ENCODE measurements at places on chromosomes 3 and 15. TPM values are rescaled to one million over a fixed set of nuclear protein-coding genes. Genes with fewer than 3 reads are reported as not detected.

The NIPA2 gene
- 59.4 TPM for total RNA-seq

GRCh38 chr3:129018751-129019150 lies 17.6 kb downstream of the EFCC1 start:
- DNase-seq = no peak
- H3K27me3 ChIP-seq = peaks cover under 1% of the 10 kb centered on the region
- no peak overlapping the region for H3K4me3 ChIP-seq
- no peaks in the 10 kb centered on the region for H3K36me3 ChIP-seq
- H3K27ac ChIP-seq = no peak overlapping the region

The CLSTN2 gene
- total RNA-seq = 15.5 TPM

GRCh38 chr15:36130641-36131310 lies 448.6 kb upstream of the CDIN1 start:
- H3K4me3 ChIP-seq = no peak overlapping the region
- no peaks in the 10 kb centered on the region for H3K36me3 ChIP-seq
- no peak for DNase-seq
- peaks cover 10% of the 10 kb centered on the region for H3K4me1 ChIP-seq
- H3K27me3 ChIP-seq = no peaks in the 10 kb centered on the region

DNA sequence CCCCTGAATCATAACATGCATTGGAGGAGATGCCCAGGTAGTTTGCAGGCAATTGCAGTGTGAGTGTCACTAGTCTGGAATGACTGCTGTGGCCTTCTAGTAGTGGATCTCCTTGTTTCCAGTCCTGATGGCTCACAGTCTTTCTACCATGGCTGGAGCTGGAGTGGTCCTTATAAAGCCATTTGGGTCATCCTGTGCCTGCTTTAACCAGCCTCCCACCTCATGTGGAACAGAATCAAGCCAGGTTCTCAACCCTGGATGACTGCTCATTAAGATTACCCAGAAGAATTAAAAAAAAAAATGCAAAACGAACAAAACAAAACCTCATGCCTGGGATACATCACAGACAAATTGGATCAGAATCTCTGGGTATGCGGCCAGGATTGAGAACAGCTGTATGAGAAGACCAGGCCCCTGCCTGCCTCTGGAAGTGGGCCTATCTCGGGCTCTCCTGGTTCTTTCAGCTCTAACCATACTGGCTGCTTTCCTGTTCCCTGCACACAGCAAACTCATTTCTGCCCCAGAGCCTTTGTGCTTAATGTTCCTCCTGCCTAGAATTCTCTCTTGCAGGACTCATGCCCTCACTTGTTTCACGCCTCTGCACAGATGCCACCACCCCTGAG lies 96.4 kb downstream of the ITPR1 start:
- no peaks in the 10 kb centered on the region for H3K36me3 ChIP-seq
- no peak for DNase-seq
- H3K27me3 ChIP-seq = no peaks in the 10 kb centered on the region
- no peak overlapping the region for H3K27ac ChIP-seq

DNA sequence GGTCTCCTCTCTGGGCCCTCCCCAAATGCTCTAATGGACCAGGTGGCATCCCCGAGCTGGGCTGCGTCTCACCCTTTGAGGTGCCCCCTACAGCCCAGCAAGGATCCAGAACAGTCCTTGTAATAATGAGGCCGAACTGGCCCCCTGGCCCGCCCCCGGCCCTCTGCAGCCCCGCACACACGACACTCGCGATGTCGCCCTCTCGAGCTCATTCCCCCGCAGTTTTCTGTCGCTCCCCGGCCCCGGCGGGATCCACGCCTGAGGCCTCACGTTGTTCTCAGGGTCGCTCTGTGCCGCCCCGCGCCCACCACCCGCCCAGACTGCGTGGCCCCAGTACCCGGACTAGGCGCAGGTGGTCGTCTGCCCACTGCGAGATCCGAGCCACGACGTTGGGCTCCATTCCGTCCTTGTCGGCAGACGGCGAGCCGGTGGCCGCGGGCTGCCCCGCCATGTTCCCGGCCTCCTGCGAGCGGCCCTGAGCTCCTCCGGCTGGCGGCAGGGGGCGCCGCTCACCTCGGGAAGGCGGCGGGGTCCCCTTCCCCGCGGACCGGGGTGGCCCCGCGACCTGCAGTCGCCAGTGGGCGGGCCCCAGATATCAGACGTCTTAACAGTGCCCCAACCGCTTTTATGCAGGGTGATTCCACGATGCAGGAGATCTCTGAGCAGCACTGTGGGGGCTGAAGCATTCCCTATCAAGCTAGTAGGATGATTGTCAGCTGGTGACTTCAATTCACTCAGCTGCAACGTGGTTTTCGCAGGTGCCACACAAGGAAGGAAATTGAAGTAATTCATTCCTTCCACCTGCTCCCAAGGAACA lies at the start of gene C3orf33:
Gene C3orf33 (minus strand): TSS at position 477 of the 817 bp plus-strand sequence. CDS start 26 bp downstream, at position 451.
- H3K27me3 ChIP-seq = no peaks in the 10 kb centered on the region
- H3K36me3 ChIP-seq = peaks cover 11% of the 10 kb centered on the region
- DNase-seq = peak; percentile 83
- H3K27ac ChIP-seq = peak within 1 kb of the TSS; percentile 81
- H3K4me3 ChIP-seq = peak within 1 kb of the TSS; percentile 90
- H3K4me1 ChIP-seq = no peaks in the 10 kb centered on the region

DNA sequence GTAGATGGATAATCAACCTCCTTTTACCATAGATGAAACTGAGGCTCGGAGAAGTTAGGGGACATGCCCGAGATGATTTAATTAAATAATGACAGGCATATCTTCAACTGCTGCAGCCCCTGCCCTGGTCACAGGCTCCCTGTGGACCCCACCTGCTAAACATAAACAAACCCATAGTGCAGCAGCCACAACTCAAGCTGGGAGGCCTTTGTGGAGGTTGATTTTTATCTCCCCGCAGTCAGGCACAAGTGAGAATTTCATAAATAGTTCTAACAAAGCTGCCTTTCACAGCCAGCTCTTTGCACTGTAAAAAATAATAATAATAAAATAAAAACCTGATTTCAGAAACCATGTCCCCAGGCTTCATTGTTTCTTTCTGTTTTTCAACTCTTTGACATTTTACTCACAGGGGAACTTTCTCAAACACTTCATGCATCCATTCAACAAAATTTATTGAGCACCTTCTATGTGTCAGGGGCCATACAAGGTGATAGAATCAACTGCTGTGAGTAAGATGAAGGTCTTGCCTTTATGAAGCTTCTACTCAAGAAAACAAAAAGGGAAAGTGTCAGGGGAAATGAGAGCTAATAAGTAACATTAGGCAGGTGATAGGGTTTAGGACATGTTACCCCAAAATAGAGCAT lies 393.6 kb upstream of the PROK2 start:
- no peak for DNase-seq
- H3K4me1 ChIP-seq = peaks cover 17% of the 10 kb centered on the region
- no peak overlapping the region for H3K27ac ChIP-seq
